Bone marrow (tissue), 2 donors: ENCODE measurements at places on chromosomes 5 and 9.

GRCh38 chr9:92476962-92477361 is 5.3 kb downstream of the ASPN start:
- DNase-seq, result no peak

DNA sequence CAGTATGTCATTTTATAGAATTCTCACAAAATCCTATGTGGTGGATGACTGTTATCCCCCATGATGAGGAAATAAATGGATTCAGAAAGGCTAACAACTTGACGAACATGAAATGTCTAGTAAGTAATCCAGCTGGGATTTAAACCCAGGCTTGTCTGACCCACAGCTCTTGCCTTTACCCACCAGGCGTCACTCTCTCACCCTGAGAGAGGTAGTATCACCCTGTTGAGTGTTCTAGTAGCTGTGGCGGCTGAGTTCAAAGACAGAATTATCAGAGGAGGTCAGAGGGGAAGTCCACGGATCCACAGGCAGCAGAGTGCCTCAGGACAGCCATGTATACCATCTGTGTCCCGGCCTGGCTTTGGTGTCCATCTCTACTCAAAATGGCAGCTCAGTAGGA is 113.8 kb downstream of the ZNF462 start:
- no peak for DNase-seq

- DNase-seq, result peak; percentile 54
Observed at GRCh38 chr9:71604197-71605063, 163.9 kb downstream of the CEMIP2 start.

- DNase-seq, result no peak
Observed at GRCh38 chr5:149794487-149794971, 64.4 kb downstream of the PPARGC1B start.
